CD4-positive, alpha-beta T cell treated with Interleukin-15 for 4 hours (primary cell): ENCODE measurements at places on chromosomes 4 and X.

- DNase-seq, result no peak
These were observed 7.2 kb downstream of the PPM1K start for GRCh38 chr4:88276952-88277710.

- no peak for DNase-seq
These were observed 50.0 kb downstream of the RTL5 start for GRCh38 chrX:72081605-72082320.

- DNase-seq, result no peak
These were observed 65.5 kb downstream of the ZNF81 start for GRCh38 chrX:47902161-47902560.

DNA sequence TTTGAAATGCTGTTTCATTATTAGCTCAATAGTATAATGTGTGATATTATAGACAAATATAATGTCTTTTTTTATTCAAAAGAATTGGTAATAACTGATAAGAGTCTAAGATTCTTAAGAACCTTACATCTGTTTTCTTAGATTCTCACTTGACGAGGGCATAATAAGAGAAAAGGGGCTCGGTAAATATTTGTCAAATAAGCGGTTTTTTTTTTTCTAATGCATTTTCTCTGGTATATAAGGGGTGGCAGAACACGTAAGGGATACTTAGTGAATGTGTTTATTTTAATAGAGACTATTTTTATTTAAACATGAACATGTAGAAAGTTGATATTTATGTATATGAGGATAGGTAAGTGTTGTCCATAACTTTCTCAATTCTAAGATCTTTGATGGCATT is 200.6 kb downstream of the RAPGEF2 start:
- no peak for DNase-seq

- DNase-seq, result no peak
These were observed 32.9 kb upstream of the DCX start for GRCh38 chrX:111444881-111445280.

DNA sequence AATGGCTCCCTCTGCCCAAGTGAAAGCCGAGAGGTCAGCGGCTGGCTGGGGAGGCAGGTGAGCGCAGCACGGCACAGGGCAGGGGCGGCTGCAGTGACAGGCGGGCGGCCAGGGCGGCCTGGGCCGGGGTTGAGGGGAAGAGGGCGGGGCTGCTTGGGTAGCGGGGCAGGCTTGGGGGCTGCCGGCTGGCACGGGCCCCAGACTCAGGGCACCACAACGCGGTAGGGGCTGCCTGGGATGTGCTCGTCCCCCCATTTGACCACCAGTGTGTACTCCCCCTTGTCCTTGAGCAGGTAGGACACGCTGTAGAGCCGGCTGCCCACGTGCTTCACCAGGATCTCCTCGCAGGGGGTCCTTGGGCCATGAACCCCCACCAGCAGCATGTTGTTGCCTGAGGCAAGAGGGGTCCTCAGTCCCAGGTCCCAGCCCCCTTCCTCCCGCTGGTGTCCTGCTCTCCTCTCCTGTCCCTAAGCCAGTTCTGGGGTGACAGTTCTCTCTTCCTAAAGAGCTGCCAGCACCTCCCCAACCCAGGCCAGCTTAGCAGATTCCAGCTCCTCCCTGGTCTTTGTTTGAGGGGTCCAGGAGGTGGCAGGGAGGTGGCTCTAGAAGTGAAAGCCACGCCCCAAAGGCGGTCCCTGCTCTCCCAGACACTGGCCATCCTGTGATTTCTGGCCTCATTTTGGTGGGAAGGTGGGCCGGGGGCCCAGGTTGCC is 25.6 kb downstream of the FLNA start:
- no peak for DNase-seq

DNA sequence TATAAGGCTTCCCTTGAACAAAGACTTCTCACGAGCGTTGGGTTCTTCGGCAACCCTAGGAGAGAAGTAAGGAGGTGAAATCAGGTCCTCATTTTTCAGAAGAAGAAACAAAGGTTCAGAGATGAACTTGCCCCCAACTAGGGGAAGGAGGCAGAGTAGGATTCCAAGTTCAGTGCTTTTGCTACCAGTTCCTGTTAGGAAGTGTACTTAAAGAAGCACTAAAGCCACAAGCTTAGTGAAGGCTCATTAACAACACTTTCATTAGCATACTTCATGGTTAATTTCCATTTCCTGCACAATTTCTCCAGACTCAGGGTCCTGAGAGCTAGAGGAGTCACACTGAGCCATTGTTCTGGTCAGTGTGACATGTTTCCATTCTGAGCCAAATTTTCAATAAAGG is 52.1 kb downstream of the VSIG4 start:
- DNase-seq, result no peak

DNA sequence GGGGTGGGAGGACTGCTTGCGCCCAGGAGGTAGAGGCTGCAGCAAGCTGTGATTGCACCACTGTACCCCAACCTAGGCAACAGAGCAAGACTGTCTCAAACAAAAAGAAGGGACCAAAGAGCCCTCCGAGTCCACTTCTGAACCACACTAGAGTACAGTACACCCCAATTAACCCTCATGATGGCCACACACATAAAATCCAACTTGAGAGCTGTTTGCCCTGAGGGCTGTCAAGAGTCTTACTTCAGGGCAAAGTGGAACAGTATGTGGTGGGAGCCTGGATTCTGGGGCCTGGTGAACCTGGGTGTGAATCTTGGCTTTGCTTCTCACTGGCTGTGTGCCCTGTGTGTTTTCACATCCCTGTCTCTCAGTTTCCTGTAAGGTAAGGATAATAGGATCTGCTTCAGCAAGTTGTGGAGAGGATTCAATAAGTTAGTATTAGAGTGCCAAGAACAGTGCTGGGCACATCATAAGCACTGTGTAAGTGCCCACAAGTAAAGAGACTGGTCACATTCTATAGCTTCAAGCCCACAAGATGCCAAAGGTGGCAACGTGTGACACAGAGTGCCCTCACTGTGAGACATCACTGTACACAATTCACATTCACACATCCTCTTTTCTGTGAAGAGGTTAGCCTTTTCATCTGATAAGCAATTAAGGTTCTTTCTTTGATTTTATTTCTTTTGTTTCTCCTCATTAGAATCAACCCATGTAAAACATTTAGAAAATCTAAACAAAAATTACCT is 52.1 kb downstream of the LEF1 start:
- peak; percentile 72 for DNase-seq

DNA sequence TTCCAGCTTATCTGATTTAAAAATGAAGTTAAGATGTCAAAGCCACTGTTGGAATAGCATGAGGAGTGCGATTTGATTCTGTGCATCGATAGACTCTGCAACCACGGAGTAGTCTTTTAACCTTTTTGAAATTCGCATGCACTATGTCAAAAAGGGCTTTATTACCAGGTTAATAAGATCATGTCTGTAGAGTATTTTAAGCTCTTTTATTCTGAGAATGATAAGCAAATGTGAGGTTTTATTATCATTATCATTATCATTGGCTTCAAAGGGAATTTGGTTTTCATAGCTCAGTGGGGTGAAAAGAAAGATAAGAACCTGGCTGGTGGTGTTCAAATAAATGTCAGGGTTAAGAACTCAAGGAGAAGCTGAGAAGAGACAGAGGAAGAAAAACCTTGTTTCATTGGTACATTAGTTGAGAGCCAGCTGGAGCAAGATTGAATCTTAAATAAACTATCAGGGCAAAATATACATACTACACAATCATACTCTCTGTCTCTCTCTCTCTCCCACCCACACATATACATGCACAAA is 102.6 kb downstream of the MMRN1 start:
- DNase-seq, result no peak

DNA sequence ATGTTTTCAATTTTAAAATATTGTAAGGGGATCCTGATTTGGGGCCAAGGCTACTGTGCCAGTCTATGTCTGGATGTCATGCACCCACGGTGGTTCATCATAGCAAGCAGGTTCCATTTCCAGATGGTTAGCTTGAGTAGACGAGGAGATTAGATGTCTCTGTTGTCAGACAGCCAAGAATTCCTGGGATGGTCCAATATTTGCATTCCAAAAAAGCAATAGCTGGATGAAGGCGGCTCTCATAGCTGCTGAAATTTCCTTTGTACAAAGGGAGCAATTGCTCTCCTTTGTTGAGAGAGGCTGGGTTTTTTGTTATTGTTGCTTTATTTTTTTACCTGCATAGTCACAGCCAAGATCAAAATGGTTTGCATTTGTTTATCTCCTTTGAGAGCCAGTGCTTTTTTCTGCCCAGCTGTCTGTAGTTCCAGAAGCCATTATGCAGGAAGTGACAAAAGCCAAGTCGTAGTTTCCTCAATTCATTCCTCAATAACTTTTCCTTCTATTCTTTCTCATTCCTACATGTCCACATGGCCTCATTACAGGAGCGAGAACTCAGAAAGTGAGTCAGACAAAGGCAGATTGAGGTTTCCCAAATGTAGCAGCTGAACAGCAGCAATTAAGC is 107.9 kb downstream of the MMRN1 start:
- no peak for DNase-seq

GRCh38 chrX:136192839-136193414 is 45.6 kb downstream of the FHL1 start:
- no peak for DNase-seq

- DNase-seq, result no peak
These were observed 37.7 kb downstream of the LIMCH1 start for GRCh38 chr4:41575665-41576064.

DNA sequence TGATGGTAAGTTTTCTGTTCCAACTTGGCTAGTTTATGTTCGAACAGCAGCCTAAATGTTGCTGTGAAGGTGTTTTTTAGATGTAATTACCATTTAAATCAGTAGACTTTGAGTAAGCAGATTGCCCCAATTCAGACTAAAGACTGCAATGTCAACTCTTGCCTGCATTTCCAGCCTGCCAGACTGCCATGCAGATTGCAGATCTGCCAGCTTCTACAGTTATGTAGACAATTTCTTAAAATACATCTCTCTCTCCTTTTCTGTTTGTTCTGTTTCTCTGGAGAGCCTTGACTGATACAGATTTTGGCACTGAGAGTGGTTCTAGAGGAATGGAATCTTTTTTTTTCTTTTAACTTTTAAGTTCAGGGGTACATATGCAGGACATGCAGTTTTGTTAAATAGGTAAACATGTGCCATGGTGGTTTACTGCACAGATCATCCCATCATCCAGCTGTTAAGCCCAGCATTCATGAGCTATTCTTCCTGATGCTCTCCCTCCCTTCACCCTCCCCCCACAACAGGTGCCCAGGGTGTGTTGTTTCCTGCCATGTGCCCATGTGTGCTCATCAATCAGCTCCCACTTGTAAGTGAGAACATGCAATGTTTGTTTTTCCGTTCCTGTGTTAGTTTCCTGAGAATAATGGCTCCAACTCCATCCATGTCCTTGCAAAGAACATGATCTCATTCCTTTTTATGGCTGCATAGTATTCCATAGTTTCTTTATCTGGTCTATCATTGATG is 227.8 kb downstream of the CPE start:
- DNase-seq, result no peak

DNA sequence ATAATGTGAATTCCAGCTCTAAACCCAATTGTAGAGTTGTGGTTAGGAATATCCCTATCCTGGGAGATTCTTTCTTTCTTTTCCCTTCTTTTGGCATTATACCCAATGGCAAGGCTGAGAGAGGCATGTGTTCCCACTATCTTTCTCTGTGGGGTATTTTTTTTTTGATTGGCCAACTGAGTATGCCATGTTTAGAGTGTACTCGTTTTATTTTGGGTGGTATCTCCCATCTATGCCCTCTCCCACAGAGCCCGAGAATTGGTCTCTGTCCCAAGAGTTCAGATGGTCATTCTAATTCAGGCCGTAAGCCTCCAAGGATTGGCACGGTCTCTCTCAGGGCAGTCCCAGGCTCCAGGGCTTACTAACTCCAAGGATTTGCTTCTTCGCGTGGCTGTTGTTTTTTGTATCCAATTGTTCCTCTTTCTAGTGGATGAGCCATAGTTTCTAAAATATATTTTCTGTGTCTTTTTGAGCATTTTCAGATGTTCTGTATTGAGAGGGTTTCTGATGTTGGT is 198.8 kb downstream of the SLC4A4 start:
- DNase-seq, result no peak

GRCh38 chrX:80648023-80648422 is 161.7 kb downstream of the BRWD3 start:
- no peak for DNase-seq

DNA sequence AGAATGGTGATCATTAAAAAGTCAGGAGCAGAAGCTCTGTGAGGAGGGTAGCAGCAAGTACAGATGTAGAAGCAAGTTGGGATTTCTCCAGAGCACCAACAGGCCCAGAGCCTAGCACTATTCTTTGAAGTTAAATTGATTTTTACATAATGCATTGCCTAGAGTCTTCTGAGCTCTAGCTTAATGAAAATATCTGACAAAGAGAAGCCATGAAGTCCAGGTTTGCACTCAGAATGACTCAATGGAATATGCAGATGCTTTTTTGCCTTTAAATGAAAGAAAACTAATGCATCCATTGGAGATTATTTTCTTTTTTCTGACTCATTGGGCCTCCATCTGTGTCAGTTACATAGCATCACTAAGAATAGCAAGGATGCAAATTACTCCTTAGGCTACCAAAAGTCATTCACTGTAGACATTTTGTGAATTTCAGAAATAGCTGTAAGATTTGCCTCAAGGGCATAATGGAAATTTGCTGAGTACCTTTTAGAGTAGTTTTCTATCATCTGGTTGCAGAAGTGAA is 91.0 kb downstream of the EDA2R start:
- DNase-seq, result no peak

DNA sequence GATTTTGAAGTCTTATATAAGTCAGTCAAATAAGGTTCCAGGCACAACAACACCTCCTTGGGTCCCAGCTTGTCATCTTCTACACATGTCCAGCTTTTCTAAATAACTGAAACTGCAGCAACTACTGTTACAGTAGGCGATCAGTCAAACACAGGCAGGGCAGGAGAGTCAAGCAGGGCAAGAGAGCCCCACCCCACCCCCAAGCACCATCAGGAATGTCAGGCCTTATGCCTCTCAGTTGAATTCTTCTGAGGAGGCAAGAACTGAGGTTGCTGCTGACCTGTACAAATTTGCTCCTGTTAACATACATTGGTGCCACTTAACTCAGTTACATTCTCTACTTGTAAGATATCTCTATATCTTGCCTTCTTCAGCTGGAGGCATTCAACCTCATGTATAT is 608.8 kb upstream of the PCDH10 start:
- DNase-seq, result no peak

DNA sequence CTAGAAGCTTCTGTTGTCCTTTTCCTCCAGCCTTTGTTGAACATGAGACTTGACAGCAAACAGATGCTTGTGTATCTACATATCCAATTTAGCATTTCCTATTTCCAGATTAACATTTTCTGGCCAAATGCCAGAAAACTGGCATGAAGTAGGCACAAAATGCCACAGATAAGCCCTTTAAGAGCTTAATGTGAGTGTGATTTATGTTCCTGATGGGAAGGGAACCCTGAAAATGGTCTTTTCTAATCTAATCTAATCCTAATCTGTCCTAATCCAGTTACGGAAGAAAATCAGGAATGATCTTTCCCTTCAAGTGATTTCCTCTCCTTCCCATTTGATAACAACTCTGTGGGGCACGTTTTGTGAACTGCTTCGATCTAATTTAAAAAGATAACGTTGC is 133.0 kb upstream of the C1QTNF7 start:
- DNase-seq, result no peak

- no peak for DNase-seq
These were observed 223.9 kb upstream of the DCAF8L1 start for GRCh38 chrX:28205126-28205525.
